ENCODE measurements at places on chromosomes 4 and X. TPM values are rescaled to one million over a fixed set of nuclear protein-coding genes. Genes with fewer than 3 reads are reported as not detected.

HERC5 gene
- 4.1 TPM for total RNA-seq

ATG4A gene
- total RNA-seq, result 4.5 TPM

ANAPC10 gene
- total RNA-seq, result 34.9 TPM

POF1B gene
- not detected for total RNA-seq

STPG2 gene
- total RNA-seq, result 0.06 TPM

NOA1 gene
- total RNA-seq, result 20.4 TPM

SPINK2 gene
- total RNA-seq, result 2.3 TPM

PUDP gene
- total RNA-seq, result 20.6 TPM

POLN gene
- 1.5 TPM for total RNA-seq

SORBS2 gene
- 15.7 TPM for total RNA-seq

GRCh38 chr4:74109116-74109869 is 10.3 kb upstream of the CXCL2 start:
- DNase-seq, result peak; percentile 28

DNA sequence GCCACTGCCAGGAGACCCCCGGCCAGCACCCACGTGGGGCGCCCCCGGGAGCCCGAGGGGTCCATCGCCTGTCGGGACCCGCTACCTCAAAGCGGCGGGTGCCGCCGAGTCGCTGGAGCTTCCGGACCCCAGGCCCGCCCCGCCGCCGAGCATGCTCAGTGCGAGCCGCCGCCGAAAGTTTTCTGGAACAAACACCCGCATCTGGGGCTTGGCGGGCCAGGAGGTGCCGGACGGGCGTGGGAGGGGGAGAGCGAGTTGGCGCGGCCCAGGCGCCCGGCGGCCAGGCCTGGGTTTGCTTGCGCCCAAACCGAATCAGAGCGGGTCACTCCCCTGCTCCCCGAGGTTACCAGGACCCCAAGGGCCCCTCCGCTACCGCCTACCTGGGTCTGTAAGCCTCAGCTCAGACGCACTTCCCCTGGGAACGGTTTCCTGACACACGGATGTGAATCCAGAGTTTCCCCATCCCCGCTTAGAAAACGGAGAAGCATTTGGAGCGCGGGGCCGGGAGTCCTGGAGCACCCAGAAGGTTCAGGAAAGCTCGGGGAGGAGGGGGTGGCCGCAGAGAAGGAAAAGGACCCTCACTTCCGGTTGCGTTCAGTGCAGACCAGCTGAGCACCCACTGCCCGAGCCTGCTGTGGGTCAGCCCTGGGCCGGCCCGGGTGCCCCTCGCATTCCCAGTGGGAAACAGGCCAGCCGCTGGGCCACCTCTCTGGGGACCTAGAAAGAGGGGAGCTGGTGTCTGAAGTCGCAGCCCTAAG is at the start of gene EVC2:
Gene EVC2 (minus strand): TSS at position 111 of the 758 bp plus-strand sequence. CDS start 46 bp downstream, at position 65.
- peak; percentile 71 for DNase-seq

- DNase-seq, result no peak
Measured at GRCh38 chrX:113759422-113759821, 824.5 kb upstream of the HTR2C start.

GRCh38 chr4:133808151-133808550 is 393.4 kb downstream of the PABPC4L start:
- DNase-seq, result no peak

- no peak for DNase-seq
Measured at GRCh38 chr4:76883147-76883546, 14.8 kb downstream of the SOWAHB start.

GRCh38 chr4:118881512-118882146 is 7.0 kb upstream of the SYNPO2 start:
- DNase-seq, result no peak

- no peak for DNase-seq
Measured at GRCh38 chr4:140925417-140925816, 169.2 kb upstream of the TBC1D9 start.

DNA sequence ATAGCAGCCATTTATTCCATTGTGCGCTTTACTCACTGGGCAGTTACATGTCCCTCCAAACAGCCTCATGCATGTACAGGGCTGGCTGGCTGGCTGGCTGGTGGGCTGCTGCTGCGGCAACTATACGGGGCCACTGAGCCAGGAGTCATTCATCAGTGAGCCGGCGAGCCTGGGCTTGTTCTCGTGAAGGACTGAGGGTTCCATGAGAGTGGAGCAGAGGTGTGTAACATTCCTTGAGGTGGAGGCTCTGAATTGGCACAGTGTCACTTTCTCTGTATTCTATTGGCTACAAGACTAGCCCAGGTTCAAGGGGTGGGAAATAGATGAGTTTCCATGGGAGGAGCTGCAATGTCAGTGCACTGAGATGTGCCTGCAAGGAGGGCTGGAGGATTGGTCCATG is 89.1 kb downstream of the ARHGAP10 start:
- no peak for DNase-seq

GRCh38 chr4:15416357-15417232 is 11.2 kb upstream of the C1QTNF7 start:
- DNase-seq, result no peak

- DNase-seq, result peak; percentile 54
Measured at GRCh38 chr4:1246901-1247863, 1.7 kb downstream of the CTBP1 start.

GRCh38 chrX:9626379-9626778 is 139.3 kb downstream of the GPR143 start:
- no peak for DNase-seq

DNA sequence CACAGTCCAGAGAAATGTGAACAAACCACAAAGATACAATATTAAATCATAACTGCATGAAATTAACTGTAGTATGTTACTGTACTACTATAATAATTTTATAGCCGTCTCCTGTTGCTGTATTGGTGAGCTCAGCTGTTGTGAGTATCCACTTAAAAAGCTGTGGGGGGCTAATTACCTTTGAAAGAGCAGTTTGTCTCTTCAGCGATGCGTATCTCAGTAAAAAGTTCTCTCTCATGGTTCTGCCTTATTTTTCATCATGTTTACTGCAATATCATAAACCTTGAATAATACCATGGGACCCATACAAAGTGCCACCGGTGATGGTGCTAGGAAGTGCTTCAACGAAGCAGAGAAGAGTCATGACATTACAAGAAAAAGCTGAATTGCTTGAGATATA is 8.4 kb upstream of the MSMO1 start:
- no peak for DNase-seq

DNA sequence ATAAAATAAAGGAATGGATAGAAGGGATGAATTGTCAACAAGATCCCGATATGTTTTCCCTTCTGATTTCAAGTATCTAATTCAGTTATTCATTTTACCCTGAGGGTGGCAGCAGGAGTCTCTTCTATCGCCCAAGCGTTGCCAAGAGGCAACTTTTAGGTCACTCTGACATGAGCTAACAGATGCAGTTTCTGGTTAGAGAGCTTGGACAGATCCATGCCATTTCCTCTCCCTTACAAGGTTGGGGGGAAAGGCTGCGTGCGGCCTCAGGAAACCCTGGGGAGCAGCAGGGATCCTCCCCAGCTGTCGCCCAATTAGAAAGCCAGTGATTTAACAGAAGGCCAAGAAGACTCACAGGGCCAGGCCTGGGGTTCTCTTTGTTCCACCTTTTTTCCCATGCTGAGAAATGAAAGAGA is 35.3 kb upstream of the WAS start:
- DNase-seq, result peak; percentile 54

DNA sequence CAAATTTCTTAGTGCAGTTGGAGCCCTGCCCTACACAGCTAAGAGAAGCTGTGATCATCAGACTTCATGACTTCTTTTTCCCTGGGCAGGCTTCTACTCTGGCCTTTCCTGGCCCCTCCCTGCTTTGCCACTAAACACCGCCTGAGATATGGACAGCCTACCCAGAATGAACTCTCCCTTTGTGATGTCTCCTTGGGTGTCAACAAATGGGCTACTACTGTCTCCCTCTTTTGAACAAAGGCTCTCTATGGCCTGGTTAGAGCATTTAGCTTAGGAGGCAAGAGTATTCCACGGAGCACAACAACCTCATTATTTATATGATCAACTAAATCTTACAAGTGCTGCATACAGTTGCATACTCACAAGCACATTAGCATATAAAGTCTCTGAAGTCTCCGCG is 127.6 kb upstream of the HCCS start:
- DNase-seq, result no peak

DNA sequence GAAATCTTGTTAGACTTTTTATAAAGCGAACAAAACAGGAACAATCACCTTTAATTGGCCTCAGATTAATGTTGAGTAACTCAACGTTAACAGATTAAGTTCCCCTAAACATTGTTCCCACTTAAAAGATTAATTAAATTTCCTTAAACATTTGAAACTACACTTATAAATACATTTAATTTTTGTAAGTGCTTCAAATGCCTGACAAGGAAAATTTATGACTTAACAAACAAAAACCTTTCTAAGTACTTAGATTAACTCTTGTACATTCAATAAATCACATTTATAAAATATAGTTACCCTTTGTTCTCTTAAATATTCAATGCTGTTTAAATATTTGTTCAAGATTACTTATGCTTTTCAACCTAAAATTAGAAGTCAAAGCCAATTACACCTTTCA is 39.4 kb upstream of the OCIAD2 start:
- no peak for DNase-seq

GRCh38 chrX:149272690-149273463 is 232.2 kb downstream of the IDS start:
- no peak for DNase-seq

DNA sequence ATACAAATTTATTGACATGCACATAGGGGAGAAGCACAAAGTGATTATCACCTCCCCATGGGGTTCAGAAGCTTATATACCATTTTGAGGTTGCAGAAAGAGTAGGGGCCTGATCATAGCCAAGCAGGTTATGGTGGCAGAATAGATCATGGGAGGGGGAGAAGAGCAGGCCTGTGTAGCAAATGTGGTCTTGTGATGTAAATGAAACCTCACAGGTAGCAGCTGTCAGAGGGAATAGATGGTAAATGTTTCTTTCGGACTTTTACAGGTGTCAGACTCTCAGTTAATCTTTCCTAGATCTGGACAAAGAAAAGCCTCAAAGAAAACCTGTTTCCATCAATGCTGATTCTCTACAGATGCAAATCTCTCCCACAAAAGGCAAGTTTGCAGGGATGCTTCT is 84.4 kb downstream of the CFAP299 start:
- no peak for DNase-seq

DNA sequence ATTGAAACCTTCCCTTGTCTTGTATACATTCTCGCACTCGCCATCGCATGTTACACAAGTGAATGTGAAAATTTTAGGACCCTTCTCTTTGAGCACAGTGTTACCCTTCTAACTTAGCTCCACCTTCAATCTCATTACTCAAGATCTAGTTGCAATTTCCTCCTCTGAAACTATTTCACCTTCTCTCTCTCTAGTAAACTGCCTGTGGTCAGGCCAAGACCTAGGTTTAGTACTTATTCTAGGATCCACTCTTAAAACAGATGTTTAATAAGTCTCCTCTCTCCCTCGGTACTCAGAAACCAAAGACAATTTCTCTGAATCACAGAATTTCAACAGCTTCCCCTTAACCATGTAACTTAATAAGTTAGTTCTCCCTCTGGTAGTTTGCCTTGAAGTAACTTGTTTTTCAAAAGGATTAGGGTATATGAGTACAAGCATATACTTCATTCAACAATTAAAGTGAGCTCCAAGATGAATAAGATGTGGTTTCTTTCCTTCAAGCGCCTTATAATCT is 156.0 kb downstream of the SH3KBP1 start:
- DNase-seq, result no peak

DNA sequence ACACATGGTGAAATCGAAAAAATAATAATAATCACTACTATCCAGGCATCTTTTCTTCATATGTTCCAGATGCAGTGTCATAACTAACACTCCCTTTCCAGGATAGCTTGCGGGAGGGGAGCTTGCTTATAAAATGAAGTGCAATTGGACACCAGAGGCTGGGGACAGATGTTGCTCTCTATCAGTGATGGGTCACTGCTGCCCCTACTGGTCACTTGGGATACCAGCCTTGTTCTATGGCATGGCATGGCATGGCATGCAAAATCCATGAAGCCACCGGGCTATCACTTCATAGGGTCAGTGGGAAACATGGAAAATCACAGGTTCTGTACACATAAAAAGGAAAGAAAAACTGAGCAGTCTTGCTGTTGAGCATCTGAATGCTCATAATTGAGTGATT is 168.1 kb downstream of the GLRA2 start:
- DNase-seq, result peak; percentile 55

Measured in neural progenitor cell (in vitro differentiated cells).